ENCODE measurements at places on chromosomes 6 and 20.

DNA sequence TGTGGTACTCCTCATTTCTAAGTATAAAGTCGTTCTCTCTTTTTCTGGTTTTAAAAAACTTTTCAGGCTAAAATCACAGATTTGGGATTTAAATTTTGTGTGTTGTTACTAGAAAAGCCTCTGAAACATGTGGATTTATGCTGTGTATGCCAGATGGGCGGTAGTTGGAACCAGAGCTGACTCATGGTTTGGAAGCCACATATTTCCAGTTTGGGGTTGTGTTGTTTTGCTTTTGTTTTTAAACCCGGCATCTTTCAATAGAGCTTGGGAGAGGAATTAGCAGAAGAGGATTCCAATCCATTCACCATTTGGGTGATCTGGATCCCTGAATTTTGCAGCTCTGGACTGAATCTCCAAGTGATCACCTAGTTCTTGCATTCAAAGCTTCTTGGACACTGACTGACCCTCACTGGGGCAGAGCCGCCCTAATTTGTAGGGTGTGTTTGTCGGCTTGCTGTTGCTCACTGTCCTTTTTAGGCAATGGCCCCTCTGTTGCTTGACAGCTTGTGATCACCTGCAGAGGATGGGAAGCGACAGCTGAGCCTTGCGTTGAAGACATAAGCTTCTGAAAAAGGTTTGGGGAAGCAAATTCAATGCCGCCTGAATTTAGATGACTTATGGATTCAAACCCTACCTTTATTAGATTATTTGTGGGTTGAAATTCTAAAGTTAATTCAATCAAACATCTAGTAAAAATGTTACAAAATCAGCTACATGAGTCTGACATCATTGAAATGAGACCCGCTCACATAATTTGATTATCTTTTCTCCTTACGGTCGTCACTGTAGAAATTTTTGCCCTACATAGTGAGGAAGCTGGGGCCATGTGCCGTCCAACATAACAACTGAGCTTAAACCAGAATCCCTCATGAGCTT lies 79.9 kb upstream of the CD83 start:
- DNase-seq, result no peak

DNA sequence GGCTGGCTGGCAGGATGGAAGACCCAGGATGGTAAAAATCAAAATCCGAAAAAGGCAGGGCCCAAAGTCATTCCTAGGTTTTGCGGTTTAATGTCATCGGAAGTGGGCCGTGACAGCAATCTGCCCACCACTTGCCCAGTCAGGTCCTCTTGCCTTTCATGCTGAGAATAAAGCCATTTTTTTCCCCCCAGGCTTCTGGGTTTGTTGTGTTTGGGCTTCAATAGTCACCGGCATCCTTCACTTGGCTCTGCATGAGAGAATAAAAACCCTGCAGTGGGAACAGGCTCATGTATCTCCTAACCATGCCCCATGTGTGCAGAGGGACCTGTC lies 56.1 kb downstream of the MEP1A start:
- DNase-seq, result no peak

GRCh38 chr6:27556406-27556805 lies 83.5 kb upstream of the ZNF184 start:
- DNase-seq, result no peak

- DNase-seq, result no peak
Observed at GRCh38 chr20:19310541-19310940, 98.1 kb downstream of the SLC24A3 start.

DNA sequence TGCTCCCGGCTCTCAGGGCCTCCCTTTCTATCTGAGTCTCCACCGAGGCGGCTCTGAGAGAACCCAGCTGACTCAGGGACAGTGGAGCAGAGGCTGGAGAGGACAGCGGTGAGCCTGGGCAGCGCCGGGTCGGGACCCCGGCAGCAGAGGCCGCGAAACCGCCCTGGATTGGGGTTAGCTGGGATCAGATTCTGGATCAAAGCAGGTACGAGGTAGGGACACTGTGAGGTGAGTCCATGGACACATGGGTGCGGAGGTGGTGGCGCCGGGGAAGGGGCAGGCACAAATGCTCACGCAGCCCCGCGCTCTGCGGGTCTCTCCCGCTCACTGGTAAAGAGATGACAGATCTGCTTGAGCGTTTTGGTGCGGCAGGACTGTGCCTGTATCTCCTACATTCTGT lies 146.4 kb upstream of the GGTLC1 start:
- DNase-seq, result no peak

GRCh38 chr6:37242429-37243052 lies 15.0 kb upstream of the TBC1D22B start:
- peak; percentile 98 for DNase-seq

DNA sequence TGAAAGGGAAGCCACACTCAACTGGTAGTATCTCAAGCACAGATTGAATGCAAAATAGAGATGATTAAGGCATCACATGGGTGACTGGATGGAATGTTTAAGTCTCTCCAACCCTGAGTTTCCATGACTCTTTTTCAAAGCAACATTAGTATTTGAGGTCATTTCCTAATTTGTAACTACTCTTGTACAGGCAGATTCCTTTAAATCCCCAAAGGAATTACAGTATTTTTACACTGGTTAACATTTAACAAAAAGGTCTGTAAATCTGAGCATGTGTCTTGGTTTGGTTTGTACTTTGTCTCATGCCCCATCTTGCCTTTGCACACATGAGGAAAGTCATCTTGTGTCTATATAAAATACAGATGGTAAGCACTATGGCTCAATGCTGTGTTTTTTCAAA lies 15.1 kb downstream of the RMND1 start:
- no peak for DNase-seq

DNA sequence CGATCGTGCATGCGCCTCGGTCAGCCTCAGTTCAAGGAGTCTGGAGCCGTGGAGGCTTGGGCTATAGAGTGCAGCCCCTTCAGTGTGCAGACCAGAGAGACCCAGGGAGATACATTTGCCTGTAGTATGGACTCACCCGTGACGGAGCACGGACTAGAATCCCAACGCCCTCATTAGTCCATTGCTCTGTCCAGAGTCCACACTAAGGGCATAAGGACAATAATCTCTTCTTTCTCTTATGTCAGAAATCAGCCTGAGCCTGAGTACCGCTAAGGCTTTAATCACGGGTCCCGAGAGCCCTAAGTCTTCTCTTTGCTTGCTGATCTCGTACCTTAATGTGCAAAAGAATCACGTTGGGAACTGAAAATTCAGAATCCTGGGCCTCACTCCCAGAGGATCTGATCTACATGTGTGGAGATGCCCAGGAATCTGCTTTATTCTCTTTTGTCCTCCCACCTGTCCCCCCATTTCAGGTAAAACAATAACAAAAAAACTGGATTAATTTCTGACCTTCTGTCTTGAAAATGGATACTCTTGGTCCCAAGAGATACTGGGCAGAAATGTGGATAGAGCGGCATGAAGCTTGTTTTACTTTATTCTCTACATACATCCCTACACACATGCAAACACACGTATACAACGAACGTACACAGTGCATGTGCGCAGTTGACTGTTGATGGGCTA lies 671 bp downstream of the BPHL start:
- DNase-seq, result no peak

Data from NCI-H226 (cell line).